ENCODE measurements at places on chromosomes 2 and 18.

DNA sequence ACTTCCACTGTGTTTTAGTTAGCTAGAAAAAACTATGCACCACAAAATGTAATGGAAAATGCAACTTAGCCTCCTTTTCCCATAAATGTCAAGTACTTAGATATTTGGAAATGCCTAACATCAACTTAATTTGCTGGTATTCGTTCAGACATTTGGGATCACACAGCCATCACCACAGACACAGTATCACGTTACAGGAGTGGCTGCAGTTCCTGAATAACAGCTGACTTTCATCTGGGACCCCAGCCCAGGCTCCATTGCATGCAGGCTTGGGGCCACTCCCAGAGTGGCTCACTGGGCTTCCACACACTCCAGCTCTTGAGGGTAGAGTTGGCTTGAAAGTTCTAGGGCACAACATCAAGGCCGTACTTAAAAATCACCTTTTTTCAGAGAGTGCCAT lies 9.3 kb downstream of the TMEM182 start:
- DNase-seq, result no peak

GRCh38 chr18:13051159-13051558 lies 60.0 kb downstream of the CEP192 start:
- no peak for DNase-seq

GRCh38 chr2:15786003-15786654 lies 154.2 kb upstream of the MYCN start:
- no peak for DNase-seq

GRCh38 chr2:61834893-61835292 lies 19.0 kb downstream of the FAM161A start:
- no peak for DNase-seq

DNA sequence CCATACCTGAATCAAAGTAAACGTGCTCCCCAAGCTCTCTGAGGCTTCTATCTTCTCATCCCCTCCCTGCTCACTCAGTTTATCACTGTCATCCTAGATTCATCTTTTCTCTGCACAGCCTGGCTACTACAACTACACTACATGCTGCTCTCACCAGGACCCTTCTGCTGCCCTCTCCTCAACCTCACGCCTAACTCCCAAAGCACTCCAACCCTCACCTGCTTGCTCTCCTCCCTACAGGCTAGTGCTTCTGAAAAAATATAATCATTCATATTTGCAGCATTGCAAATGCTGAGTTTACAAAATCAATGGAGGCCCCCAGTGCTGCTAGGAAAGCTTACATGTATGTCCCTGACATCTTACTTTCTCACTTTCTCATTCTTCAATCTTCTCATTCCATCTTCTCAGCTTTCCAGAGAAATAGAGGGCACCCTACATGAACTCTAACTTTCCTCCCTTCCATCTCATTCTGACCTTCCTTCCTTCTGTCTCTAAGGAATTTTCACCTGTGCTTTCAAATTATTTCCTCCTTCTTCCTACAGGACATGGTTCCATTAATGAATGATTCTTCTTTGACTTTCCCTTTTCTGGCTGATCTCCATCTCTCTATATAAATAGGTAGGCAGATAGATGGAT lies 36.3 kb downstream of the EVA1A start:
- DNase-seq, result no peak

- DNase-seq, result no peak
Observed at GRCh38 chr18:63159590-63159989, 160.0 kb downstream of the BCL2 start.

DNA sequence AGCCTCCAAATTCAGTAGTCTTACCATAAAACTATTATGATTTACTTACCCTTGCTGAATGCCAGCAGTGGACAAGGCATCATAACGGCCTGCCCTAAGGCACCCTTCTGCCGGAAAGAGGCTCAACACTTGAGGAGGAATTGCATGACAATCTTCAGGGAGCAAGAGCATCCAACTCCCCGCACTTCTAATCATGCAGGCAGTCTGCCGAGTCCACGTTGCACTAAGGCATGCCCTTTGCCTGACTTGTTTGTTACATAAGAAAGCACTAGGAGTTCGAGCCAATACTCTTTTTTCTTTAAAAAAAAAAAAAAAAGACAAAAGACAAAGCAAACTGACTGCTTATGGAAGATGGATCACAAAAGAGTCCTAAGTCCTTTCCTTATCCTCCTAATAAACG lies 17.9 kb upstream of the SPTBN1 start:
- DNase-seq, result no peak
